ENCODE measurements at places on chromosomes 2 and 18.

- H3K27ac ChIP-seq = no peak overlapping the region
- H3K27me3 ChIP-seq = no peaks in the 10 kb centered on the region
- no peak overlapping the region for H3K4me3 ChIP-seq
- H3K4me1 ChIP-seq = no peaks in the 10 kb centered on the region
- H3K36me3 ChIP-seq = no peaks in the 10 kb centered on the region
These were observed 653.0 kb downstream of the CNTNAP5 start for GRCh38 chr2:124678043-124678442.

DNA sequence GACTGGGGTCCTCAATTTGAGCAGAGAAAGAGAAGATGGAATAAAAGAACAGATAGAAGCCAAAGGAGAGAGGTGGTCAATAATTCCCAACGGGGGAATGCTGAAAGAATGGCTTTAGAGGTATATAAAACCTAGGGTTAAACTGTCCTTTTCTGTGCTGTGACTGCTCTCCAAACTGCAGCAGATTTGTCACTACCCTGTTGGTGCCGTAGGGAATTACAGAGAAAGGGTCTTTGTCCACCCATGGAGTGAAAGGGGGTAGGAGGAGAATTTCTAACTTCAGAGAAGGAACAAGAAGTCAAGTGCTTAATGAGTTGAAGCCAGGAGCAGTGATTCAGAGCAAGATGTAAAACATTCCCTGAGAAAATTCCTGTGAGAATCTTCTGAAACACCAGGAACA lies 486.5 kb downstream of the NUP35 start:
- H3K27ac ChIP-seq = no peak overlapping the region
- no peaks in the 10 kb centered on the region for H3K27me3 ChIP-seq
- no peaks in the 10 kb centered on the region for H3K36me3 ChIP-seq
- H3K4me3 ChIP-seq = no peak overlapping the region
- no peak for DNase-seq

DNA sequence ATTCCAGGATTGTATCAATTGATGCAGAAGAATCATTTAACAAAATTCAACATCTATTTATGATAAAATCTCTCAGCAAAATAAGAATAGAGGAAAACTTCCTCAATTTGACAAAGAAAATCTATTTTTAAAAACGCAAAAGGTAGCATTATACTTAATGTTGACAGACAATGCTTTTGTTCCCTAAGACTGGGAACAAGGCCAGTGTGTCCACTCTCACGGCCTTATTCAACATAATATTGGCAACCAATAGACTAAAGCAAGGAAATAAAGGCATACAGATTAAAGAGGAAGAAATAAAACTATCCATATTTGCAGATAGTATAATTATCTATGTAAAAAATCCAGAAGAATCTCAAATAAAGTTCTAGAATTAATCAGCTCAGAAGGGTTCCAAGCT lies 472.4 kb upstream of the ID2 start:
- no peak overlapping the region for H3K4me3 ChIP-seq
- no peak for DNase-seq
- H3K27ac ChIP-seq = no peak overlapping the region
- no peaks in the 10 kb centered on the region for H3K27me3 ChIP-seq
- peaks cover 9% of the 10 kb centered on the region for H3K36me3 ChIP-seq
- H3K4me1 ChIP-seq = peaks cover 3% of the 10 kb centered on the region

GRCh38 chr18:13036622-13037320 lies 45.6 kb downstream of the CEP192 start:
- no peak for DNase-seq
- H3K27ac ChIP-seq = no peak overlapping the region
- H3K4me3 ChIP-seq = no peak overlapping the region
- H3K36me3 ChIP-seq = peaks cover 51% of the 10 kb centered on the region
- no peaks in the 10 kb centered on the region for H3K27me3 ChIP-seq

GRCh38 chr2:105385731-105386540 lies 12.9 kb downstream of the FHL2 start:
- no peaks in the 10 kb centered on the region for H3K36me3 ChIP-seq
- DNase-seq = no peak
- H3K4me1 ChIP-seq = no peaks in the 10 kb centered on the region
- no peak overlapping the region for H3K4me3 ChIP-seq
- no peaks in the 10 kb centered on the region for H3K27me3 ChIP-seq

DNA sequence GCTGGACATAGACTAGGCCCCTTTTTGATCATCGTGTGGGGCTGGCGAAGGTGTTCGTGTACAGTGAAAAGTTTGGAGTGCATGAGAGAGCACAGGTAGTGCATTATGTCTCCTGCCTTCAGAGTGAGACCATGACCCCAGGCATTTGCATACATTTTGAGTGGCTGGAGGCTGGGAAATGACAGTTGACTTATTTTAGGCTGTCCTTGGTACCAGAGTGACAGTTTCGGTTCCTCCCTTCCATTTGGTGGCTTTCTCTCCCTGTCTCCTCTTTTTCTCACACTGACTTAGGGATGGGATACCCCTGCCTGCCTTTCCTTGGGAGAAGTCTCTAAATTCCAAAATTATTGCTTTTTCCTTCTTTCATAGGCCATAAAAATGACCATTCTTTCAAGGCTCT lies 20.1 kb downstream of the SERPINB12 start:
- H3K27ac ChIP-seq = no peak overlapping the region
- H3K36me3 ChIP-seq = no peaks in the 10 kb centered on the region
- no peaks in the 10 kb centered on the region for H3K4me1 ChIP-seq

DNA sequence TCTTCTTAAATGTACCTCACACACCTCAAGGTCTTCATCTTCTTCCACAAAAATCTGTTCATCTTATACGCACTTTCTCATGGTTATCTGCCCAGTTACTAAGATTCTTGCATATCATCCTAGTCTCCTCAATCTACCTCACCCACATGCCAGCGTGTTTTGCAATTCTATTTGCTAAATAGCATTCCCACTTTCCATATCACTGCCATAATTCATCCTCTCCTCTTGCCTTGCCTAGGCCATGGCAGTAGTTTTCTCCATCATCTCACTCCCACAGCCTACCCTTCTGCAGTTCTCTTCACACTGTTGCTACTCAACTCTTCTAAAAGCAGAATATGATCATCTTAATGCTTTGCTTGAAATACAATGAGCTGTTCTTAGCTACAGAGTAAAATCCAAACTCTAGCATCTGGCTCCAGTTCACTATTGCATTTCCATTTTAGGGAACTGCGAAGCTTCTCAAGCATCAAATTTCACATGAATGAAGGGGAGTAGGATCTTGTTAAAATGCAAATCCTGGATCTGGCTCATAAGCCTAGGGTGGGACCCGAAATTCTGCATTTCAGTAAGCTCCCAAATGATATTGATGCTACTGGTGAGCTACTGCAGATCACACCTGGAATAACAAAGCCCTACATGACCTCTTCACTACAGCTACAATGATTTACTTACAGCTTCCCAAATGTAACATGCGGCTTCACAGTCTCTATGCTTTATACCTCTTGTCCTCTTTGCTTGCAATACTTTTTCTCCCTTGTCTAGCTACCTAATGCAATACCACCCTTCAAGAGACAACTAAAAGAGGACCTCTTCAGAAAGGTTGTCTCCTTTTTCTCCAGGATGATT lies 293.9 kb downstream of the SATB2 start:
- H3K27me3 ChIP-seq = peaks cover 4% of the 10 kb centered on the region
- no peaks in the 10 kb centered on the region for H3K4me1 ChIP-seq

DNA sequence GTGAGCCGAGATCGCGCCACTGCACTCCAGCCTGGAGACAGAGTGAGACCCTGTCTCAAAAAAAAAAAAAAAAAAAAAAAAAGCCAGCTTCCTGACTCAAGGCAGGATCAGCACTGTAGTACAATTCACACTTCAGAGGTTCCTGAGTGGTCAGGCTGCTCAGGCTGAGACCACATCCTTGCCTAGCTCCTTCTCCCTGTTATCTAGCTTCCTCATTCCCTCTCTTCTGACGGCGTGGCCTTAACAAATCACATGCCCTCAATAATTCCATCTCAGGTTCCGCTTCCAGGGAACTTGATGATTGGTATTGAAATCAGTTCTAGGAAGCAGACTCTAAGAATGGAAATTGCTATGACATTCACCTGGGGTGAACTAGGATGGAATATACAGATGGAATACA lies 29.8 kb upstream of the KDM3A start:
- H3K36me3 ChIP-seq = no peaks in the 10 kb centered on the region
- H3K27ac ChIP-seq = no peak overlapping the region
- peaks cover 25% of the 10 kb centered on the region for H3K27me3 ChIP-seq
- no peak for DNase-seq

GRCh38 chr2:38279201-38279600 lies 97.9 kb downstream of the ATL2 start:
- peaks cover 3% of the 10 kb centered on the region for H3K27me3 ChIP-seq
- no peaks in the 10 kb centered on the region for H3K36me3 ChIP-seq

GRCh38 chr2:234275515-234275914 lies 221.4 kb downstream of the ARL4C start:
- H3K27me3 ChIP-seq = no peaks in the 10 kb centered on the region
- peaks cover 6% of the 10 kb centered on the region for H3K36me3 ChIP-seq
- peaks cover 61% of the 10 kb centered on the region for H3K4me1 ChIP-seq
- no peak overlapping the region for H3K27ac ChIP-seq
- no peak for DNase-seq

DNA sequence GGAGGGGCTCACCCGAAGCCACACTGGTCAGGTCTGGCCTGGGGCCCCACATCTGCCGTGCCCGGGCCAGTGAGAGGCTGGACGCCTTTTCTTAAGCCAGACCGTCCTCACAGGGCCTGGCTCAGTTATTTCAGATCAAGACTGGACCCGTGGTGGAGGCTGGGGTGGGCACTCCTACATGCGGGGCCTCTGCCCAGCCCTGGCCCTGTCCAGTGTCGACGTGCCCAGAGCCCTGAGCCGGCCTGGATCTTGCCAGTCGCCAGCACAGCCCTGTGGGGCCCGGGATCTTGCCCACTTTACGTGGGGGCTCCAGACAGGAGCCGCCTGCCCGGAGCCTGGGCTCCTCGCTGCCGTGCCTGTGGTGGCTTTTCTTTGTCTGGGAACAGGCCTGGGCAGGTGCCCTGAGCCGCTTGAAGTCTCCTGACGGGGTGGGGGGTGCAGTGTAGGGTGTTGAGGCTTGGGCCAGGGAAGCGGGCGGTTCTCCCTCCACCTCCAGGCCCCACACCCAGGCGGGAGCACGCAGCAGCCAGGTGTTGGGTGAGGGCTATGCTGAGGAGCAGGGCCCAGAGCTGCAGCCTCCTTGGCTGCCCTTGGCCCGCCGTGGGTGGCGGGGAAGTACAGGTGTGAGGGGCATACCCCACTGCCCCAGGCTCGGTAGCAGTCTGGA lies 6.0 kb downstream of the GPC1 start:
- peaks cover 15% of the 10 kb centered on the region for H3K27me3 ChIP-seq
- no peak for DNase-seq
- H3K4me3 ChIP-seq = no peak overlapping the region
- peaks cover 6% of the 10 kb centered on the region for H3K4me1 ChIP-seq
- H3K36me3 ChIP-seq = no peaks in the 10 kb centered on the region
- H3K27ac ChIP-seq = no peak overlapping the region

- no peak for DNase-seq
- no peak overlapping the region for H3K27ac ChIP-seq
- no peaks in the 10 kb centered on the region for H3K36me3 ChIP-seq
- H3K27me3 ChIP-seq = no peaks in the 10 kb centered on the region
- no peaks in the 10 kb centered on the region for H3K4me1 ChIP-seq
These were observed 606.0 kb downstream of the ADCYAP1 start for GRCh38 chr18:1510542-1511179.

DNA sequence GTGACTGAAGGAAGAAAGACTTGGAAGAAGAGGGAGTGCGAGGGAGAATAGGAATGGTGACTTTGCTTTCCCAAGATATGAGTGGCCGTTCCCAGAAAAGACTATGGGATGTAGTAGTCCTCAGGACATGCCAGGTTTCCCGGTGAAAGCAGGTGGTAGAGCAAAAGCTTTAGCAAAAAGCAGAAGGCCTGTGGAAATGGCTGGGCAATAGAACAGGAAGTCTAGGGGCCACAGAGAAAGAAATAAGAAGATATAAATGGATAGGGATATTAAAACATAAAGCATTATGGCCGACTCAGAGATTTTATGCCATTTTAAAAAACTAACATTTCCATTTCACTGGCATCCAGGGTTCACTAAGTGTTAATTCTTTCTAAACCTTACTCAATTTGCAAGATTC lies 1.2 kb upstream of the SERPINB13 start:
- no peaks in the 10 kb centered on the region for H3K4me1 ChIP-seq
- H3K36me3 ChIP-seq = no peaks in the 10 kb centered on the region
- no peak for DNase-seq

DNA sequence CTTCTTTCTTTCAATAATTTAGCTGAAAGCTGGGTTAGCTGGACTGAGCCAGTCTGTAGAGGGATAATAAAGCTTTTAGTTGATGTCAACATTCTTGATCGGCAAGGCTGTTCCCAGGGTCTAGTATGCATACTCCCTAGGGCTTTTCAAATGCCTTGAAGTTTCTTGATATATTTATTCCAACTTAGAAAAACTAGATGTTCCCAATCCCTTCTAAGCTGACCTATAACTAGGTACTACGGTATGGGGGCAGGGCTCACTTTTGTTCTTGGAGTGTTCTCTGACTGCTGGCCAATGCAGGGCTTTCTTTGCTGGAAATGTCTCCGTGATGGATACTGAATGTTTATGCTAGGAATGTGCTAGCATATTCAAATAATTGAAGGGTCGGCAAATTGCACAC lies 258.6 kb upstream of the TANK start:
- no peaks in the 10 kb centered on the region for H3K4me1 ChIP-seq
- no peak overlapping the region for H3K27ac ChIP-seq
- no peaks in the 10 kb centered on the region for H3K36me3 ChIP-seq
- no peak for DNase-seq
- H3K27me3 ChIP-seq = peaks cover 3% of the 10 kb centered on the region

DNA sequence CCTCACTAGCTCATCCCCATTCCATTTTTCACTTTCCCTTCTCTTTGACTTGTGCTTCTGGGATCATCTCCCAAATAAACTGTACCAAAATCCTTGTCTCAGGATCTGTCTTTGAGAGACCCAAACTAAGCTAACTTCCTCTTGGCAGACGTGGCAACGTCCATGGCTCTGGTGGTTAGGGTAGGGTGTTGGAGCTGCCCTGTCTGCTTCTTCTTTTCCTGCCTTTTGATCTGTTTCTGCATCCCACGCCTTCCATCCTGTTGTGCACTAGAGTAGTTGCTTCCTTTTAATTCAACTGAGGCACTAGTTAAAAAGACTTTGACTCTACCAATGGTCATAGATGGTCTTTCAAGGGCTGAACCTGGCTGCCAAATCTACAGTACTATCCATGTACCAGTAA lies 5.5 kb upstream of the MAP4K4 start:
- no peak overlapping the region for H3K4me3 ChIP-seq
- no peaks in the 10 kb centered on the region for H3K36me3 ChIP-seq
- no peak for DNase-seq
- no peak overlapping the region for H3K27ac ChIP-seq
- peaks cover 26% of the 10 kb centered on the region for H3K4me1 ChIP-seq

GRCh38 chr2:209141818-209142217 lies 282.0 kb upstream of the MAP2 start:
- H3K27ac ChIP-seq = no peak overlapping the region
- no peak overlapping the region for H3K4me3 ChIP-seq
- H3K36me3 ChIP-seq = no peaks in the 10 kb centered on the region

GRCh38 chr2:43707255-43708015 lies 31.2 kb upstream of the C1GALT1C1L start:
- H3K4me1 ChIP-seq = no peaks in the 10 kb centered on the region
- H3K27me3 ChIP-seq = peaks cover 13% of the 10 kb centered on the region
- no peaks in the 10 kb centered on the region for H3K36me3 ChIP-seq

- H3K36me3 ChIP-seq = no peaks in the 10 kb centered on the region
- no peaks in the 10 kb centered on the region for H3K4me1 ChIP-seq
- no peak overlapping the region for H3K4me3 ChIP-seq
- H3K27me3 ChIP-seq = no peaks in the 10 kb centered on the region
- DNase-seq = no peak
These were observed 78.4 kb downstream of the NEB start for GRCh38 chr2:151655663-151656398.

- no peak overlapping the region for H3K4me3 ChIP-seq
- no peak overlapping the region for H3K27ac ChIP-seq
- no peaks in the 10 kb centered on the region for H3K36me3 ChIP-seq
These were observed 670.1 kb upstream of the SOX11 start for GRCh38 chr2:5022061-5022460.
